ENCODE measurements at places on chromosomes 3 and 15.

DNA sequence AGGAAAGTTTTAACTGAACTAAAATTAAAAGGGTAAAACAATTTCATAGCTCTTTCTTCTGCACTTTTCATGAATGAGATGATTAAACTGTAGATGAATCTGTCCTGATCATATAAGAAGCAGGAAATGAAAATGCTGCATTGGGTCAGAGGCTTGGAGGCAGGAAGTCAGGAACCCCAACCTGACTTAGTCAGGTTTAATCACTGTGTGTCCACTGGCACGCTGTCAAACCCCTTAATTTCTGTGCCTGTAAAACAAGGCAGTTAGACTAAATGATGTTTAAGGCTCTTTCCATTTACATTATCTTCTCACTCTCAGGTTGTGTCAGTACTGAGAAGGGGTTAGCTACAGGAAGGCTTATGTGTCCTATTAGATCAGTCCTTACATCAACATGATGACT is 193.3 kb upstream of the TTC14 start:
- DNase-seq: no peak

DNA sequence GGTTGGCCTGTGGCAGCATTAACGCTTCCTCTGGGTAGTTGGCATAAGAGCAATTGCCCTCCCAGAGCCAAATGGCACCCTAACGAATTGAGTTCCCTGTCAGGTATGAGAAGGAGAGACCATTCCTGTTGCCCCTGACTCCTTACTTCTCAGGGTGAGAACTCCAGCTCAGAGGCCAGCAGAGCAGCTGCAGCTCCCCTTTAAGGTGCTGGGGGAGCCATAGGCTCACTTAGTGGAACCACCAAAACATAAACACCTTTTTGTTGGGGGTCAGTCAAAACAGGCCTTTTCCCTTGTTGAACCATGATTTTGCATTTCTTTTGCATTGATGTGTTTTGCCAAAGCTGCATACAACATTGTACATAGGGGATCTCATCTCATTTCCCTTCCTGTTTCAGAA is 28.1 kb upstream of the LHFPL4 start:
- no peak for DNase-seq

- no peak for DNase-seq
These were observed 1.0 kb upstream of the ARIH1 start for GRCh38 chr15:72472992-72473610.

GRCh38 chr3:140244893-140245292 is 309.9 kb downstream of the CLSTN2 start:
- no peak for DNase-seq

GRCh38 chr3:144815655-144816054 is 844.0 kb downstream of the DIPK2A start:
- DNase-seq: no peak

DNA sequence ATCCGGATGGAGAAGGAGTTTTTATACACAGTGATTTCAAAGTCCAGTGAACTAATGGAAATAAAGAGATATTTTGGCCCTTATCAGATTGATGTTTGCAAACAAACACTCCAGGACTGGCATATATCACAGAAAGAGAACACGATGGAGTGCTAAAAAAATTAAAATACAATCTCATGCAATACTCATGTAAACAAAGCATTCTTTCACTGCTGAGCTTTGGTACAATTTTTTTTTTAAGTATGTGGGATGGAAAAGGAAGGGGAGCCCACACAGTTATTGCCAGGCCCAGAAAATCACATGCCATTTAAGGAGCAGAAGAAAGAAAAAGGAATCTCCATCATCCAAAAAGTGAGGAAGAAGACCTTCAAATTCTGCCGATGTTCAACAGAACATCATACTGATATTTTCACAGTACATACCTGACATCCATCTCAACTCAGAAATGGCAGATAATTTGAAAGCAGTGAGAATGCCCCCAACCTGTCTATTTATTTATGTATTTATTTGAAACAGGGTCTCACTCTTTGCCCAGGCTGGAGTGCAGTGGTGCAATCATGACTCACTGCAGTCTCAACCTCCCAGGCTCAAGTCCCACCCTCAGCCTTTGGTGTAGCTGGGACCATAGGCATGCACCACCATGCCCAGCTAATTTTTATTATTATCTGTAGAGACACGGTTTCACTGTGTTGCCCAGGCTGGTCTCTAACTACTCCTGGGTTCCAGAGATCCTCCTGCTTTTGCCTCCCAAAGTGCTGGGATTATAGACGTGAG is 107.5 kb upstream of the SLC2A2 start:
- DNase-seq: no peak

- no peak for DNase-seq
These were observed 8.4 kb upstream of the ATR start for GRCh38 chr3:142586803-142587406.

- no peak for DNase-seq
These were observed 45.7 kb downstream of the WDR76 start for GRCh38 chr15:43872416-43873020.

DNA sequence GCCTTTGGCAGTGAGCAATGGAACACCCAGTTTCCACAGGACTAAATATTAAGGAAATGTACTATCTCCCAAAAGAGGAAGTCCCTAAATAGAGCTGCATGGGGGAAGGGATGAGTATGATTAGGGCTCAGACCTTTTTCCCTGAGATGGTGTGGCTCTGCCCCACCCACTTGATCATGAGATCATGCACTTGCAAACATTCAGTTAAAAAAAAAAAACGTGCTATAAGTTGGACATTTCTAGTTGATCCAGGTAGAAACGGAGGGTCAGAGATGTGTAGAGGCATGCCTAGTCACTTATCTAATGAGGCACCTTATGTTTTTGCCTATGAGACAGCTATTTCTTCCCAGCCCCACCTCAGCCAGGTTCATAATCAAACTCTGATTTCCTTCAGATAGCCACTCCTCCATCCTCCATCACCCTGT is 24.5 kb upstream of the SSR3 start:
- no peak for DNase-seq

GRCh38 chr15:54017251-54017650 is 39.0 kb downstream of the UNC13C start:
- no peak for DNase-seq

DNA sequence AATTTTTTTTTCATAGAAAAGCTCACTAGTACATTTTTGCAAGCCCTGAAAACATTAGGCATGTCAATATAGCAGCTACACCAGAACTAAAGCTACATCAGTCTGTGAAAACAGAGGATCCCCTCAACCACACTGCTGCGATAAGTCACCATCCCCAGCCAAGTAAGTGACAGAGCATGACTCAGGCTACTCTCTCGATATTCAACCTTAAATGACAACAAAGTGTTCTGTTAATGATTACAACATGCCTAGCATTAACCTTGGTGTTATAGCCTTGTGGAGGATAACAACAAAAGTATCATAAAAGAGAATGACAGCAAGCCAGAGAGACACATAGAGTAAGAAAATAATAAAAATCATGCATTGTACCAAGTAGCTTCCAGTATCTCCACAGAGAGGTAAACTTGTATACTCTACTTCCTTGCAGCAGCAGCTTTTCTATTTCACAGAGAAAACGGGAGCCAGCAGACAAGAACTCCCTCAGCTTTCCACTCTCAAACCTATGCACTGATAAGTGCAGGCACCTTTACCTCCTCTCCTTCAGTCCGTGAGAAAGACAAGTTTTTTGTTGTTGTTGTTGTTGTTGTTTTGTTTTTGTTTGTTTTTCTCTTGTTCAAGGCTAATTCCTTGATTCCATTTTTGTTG is 76.6 kb downstream of the GBE1 start:
- no peak for DNase-seq

- DNase-seq: no peak
These were observed 5.1 kb upstream of the SLC27A2 start for GRCh38 chr15:50176869-50177268.

GRCh38 chr3:142225885-142226215 is 465 bp upstream of the GK5 start:
- no peak for DNase-seq

- DNase-seq: no peak
These were observed 94.2 kb upstream of the ACP3 start for GRCh38 chr3:132222868-132223538.

DNA sequence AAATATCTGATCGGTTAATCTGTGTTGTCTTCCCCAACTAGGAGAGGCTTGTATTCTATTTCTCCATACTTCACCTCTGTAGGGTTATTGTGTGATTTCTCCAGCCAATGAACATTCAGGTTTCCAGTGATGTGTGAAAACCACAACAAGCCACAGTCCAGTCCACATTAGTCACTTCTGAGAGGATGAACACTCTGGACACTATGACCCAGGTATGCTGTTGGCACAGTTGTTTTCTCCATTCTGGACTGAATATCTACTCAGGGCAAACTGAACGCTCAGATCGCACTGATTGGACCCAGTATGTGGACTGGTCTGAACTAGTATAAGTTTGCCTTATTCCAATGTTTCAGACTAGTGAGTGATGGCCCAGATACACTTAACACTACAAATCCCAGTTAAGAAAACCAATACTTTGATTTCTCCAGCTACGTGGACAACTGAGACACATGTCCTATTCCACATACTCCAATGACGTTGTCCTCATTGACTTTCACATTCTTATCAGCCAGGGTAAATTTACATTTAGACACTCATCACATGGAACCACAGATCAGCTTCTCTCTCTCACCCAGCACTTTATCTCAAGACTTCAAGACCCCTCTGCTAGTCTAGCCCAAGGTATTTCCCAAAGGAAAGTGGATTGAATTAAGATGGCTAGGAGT is 587.4 kb upstream of the SGO1 start:
- DNase-seq: no peak

DNA sequence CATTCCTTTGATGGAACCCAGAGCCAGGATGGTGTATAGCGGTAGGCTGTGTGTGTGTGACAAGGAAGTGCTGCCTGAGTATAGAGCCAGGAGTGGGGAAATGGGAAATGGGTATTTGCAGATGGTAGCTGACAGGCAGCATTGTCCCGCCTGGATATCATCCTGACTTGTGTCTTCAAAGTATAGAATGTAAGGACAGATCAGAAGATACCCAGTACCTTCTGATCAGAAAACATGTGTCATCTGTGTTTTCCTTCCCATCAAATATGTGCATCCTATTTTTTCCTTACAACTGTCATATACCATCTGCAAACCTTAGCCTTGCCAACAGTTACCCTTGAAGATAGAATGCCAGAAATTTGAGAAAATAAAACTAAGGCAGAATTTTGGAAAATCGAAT is 146.2 kb upstream of the CBLB start:
- DNase-seq: no peak

GRCh38 chr3:156582532-156583183 is 27.7 kb upstream of the SSR3 start:
- no peak for DNase-seq

DNA sequence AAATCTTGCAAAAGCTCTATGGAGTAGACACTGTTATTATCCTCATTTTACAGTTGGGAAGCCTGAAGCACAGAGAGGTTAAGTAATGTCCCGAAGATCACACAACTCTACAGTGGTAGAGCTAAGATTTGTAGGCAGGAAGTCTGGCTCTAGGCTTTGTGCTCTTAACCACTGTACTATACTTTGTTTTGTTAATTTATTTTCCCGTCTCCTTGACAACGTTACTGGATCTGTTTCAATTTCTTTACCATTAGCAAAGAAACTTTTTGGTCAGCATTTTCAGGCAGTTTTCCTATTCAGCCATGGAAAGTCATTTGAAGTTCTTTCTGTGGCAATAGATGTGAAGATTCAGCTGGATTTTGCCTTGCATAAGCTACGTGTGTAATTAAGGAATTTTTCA is 51.7 kb downstream of the OTOL1 start:
- DNase-seq: no peak

DNA sequence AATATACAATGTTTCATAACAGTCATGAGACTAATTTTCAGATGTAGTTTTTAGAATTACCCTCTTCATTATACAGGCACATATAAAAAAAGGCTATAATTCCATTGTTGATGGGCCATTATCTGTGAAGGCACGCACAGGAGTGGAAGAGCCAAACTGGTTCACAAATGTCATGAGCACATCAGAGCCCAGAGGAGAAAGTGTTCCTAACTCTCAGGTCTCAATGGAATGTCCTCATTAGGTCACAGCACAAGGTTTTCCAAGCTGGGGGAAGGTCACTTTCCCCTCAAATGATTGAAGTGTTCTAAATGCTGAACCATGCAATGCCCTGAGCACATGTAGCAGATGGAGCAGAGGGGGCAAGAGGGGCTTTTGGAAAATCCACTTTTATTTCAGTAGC is 41.2 kb downstream of the GJD2 start:
- no peak for DNase-seq

DNA sequence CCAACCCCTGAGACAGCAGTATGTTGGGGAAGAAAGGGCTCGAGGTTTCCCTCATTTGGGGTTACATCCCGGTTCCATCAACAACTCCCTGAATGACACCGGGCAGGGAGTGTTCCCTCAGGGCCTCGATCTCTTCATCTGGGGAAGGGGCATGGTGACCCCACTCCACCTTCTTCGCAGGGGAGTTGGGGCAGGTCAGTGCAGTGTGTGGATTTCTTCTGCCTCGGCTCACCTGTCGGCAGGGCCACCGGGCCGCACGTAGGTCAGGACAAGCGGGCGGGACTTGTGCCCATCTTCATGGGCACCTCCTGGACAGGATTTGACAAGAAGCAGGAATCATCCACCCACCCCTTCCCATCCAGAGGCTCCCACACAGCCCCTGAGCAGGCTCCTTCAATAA is 17.4 kb downstream of the GRIP2 start:
- DNase-seq: no peak

DNA sequence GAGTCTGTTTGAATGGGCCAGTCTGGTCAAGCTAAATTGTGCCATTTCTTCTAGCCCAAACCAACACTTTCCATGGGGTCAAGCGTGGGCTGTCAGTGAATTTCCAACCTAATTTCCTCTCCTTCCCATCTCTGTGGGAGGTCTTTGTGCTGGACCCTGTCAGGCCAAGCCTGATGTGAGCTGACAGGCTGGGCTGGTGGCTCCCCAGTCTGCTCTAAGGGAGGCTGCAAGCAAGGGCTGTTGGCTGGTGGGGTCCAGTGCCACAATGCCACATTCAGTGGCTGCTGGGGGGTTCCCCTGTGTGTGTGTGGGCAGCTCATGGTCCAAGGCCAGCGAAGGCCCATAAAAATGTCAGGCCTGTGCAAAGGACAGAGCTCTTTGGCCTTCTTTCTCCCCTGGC is 216.1 kb downstream of the OPA1 start:
- DNase-seq: no peak

- DNase-seq: no peak
These were observed 27.8 kb downstream of the KLHL6 start for GRCh38 chr3:183527428-183528379.
